ENCODE measurements at places on chromosomes 6 and 20. TPM values are rescaled to one million over a fixed set of nuclear protein-coding genes. Genes with fewer than 3 reads are reported as not detected.

- DNase-seq, result no peak
Measured at GRCh38 chr6:14518515-14519217, 401.1 kb downstream of the CD83 start.

GRCh38 chr6:131954775-131955107 lies 3.6 kb upstream of the CCN2 start:
- peak; percentile 47 for DNase-seq

- no peak for DNase-seq
Measured at GRCh38 chr6:39920157-39920556, 14.1 kb downstream of the MOCS1 start.

SLC52A3 gene
- total RNA-seq, result 0.67 TPM

- peak; percentile 50 for DNase-seq
Measured at GRCh38 chr6:69866770-69867638, 648 bp downstream of the COL19A1 start.

MICA gene
- 5.5 TPM for total RNA-seq

SIRPB2 gene
- total RNA-seq, result 1.1 TPM

- DNase-seq, result no peak
Measured at GRCh38 chr20:52190437-52191131, 995 bp downstream of the ZFP64 start.

B4GALT5 gene
- total RNA-seq, result 10.1 TPM

DNA sequence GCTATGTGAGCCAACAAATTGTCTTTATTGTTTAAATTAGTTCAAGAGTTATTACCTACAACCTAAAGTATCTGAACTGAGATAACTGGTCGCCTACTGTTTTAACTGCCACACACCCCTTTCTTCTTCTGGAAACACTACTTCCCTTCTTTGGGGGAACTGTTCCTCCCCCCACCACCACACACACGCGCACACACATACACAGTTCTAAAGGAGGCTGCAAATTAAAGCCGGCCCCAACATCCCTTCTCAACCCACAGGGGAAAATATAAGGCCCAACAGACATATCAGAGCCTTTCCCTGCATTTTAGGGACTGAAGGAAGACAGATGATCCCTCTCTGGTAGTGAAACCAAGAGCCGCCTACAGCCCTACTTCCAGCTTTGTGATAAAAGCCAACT lies 348.0 kb upstream of the JARID2 start:
- no peak for DNase-seq

- no peak for DNase-seq
Measured at GRCh38 chr6:11473008-11473740, 64.4 kb upstream of the TMEM170B start.

C6orf58 gene
- 0.34 TPM for total RNA-seq

CDYL gene
- 15.3 TPM for total RNA-seq

NECAB3 gene
- 17.1 TPM for total RNA-seq

Measured in pancreas (tissue), 10 donors.